ENCODE measurements at places on chromosomes 11 and 22.

DNA sequence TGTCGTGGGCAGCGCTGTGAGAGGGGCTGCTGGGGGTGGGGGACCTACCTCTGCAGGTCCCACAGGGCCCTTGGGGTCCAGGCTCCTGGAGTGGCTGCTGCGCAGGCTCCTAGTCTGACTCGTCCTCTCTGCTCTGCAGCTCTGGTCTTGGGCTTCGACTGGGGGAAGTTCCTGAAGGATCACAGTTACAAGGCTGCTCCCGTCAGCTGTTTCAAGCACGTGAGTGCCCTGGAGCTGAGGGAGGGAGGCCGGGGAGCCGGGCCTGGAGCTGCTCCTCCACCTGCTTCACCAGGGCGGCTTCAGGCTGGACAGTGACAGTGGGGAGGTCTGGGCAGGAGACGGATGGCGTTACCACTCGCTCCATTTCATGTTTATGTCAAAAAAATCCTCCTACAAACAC lies 11.9 kb downstream of the L3MBTL2 start:
- peak; percentile 66 for DNase-seq

GRCh38 chr11:117705866-117706265 lies 91.2 kb downstream of the DSCAML1 start:
- DNase-seq: no peak

DNA sequence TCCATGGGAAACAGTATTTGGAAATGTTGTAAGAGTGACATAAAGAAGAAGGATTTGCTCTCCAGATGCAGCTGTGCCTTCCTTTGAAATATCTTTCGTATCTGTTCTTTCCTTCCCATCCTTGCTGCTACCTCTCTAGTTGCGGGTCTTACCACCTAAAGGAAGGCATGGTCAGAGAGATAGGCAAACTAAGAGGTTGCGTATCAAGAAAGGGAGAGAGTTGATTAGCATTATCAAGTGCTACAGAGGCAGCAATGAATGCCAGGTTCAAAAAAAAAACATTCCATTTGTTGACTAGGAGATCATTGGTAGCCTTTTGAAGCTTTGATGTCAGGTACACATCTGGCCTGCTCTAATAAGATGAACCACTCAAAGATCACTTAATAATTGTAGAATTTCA lies 4.6 kb downstream of the GTPBP1 start:
- DNase-seq: no peak

DNA sequence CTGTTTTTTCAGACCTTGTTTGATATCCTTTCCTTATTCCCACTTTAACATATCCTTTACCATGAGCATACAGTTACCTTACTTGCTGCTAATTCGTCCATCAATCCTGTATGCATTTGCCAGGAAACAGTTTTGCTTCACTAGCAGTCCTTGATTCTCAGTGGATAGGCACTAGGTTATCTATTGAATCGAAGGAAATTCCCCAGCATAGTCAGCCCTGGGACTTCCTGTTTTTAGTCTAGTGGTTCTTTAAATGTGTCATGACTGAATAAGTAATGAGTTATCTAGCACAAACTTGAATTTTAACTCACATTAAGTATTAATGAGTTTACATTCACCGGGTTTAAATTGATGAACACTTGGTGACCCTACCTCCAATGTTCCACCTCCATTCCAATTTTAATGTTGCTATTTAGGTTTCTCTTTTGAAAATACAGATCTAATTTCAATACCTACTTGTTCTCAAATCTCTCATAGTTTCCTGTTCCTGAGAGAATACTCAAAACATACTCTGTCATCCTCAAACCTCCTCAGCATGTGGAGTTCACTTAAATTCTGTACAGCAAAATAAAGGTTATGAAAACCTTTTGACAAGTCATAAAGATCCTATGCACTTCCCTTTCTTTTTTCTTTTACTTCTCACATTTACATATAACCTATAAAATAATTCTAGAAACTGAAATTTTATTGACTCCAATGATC lies 1375.1 kb upstream of the TENM4 start:
- no peak for DNase-seq

DNA sequence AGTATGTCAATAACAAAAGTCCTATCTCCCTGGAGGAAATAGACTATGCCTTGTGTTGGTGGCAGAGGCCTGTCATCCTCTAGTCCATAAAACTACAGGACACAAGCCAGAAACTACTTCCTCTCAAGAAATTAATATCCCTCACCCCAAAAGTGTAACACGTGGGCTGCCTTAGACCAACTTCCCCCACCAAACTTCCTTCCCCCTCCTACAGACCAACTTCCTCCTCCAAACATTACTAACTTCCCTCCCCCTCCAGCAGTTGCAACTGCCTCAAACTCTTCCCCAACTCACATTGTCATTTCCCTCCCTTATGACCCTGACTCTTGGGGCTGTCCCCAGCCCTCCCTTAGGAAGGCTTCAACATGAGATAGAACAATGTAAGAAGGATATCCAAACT lies 6.3 kb downstream of the OR52K2 start:
- DNase-seq: peak; percentile 4
